T-helper 17 cell (primary cell): ENCODE measurements at places on chromosomes 7 and 10.

DNA sequence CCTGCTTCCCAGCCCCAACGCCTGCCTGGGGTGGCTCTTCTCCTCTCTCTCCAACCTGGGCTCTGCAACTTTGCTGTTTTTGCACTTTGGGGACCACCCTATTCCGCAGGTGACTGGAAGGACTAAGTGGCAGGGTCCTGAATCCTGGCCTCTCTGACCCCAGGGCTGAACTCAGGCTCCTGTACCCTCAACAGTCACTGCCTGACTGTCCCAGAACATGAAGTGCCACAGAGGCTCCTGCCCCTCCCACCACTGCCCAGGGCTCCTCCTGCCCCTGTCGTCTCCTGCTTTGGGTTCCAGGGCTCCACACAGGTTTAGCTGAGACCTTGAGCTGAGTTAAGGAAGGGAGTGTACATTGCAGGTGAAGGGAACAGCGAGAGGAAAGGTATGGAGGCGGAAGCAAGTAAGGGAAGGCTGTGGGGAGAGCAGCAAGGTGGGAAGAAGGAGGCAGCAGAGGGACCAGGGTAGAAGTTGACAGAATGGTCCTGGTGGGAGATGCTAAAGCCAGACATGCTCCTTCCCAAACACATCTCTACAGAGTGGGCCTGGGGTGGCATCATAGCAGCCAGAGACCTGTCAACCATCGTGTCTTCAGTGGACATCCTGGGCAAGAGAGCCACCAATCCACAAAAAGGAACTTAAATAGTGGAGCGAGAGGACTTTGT, 5.7 kb upstream of the GRID1 start:
- no peak for DNase-seq
- H3K36me3 ChIP-seq = peaks cover 8% of the 10 kb centered on the region
- peaks cover 2% of the 10 kb centered on the region for H3K4me1 ChIP-seq
- no peak overlapping the region for H3K4me3 ChIP-seq
- H3K27me3 ChIP-seq = peaks cover 75% of the 10 kb centered on the region

DNA sequence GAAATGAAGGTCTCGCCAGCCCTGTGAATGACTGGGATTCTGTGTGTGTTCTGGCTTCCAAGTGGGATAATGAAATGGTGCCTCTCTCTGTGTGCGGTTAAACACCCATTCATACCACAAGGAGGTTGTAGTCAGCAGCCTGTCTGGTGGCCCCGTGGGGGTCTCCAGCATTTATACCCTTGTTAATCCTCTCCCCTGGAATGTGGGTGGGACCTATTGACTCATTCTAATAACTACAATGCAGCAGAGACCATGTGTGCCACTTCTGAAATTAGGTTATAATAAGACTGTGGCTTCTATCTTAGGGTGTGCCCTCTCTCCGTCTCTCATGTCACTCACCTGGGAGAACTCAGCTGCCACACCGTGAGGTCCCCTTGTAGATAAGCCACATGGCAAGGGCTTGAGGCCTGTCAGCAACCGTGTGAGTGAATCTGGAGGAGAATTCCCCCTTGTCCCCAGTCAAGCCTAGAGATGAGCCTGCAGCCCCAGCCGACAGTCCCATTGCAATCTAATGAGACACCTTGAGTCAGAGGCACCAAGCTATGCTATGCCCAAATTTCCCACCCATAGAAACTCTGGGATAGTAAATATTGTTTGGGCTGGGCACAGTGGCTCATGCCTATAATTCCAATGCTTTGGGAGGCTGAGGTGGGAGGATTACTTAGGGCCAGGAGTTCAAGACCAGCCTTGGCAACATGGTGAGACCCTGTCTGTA, 106.8 kb downstream of the GALNT17 start:
- DNase-seq = no peak
- no peak overlapping the region for H3K27ac ChIP-seq
- no peaks in the 10 kb centered on the region for H3K4me1 ChIP-seq
- H3K36me3 ChIP-seq = no peaks in the 10 kb centered on the region
- no peak overlapping the region for H3K4me3 ChIP-seq

DNA sequence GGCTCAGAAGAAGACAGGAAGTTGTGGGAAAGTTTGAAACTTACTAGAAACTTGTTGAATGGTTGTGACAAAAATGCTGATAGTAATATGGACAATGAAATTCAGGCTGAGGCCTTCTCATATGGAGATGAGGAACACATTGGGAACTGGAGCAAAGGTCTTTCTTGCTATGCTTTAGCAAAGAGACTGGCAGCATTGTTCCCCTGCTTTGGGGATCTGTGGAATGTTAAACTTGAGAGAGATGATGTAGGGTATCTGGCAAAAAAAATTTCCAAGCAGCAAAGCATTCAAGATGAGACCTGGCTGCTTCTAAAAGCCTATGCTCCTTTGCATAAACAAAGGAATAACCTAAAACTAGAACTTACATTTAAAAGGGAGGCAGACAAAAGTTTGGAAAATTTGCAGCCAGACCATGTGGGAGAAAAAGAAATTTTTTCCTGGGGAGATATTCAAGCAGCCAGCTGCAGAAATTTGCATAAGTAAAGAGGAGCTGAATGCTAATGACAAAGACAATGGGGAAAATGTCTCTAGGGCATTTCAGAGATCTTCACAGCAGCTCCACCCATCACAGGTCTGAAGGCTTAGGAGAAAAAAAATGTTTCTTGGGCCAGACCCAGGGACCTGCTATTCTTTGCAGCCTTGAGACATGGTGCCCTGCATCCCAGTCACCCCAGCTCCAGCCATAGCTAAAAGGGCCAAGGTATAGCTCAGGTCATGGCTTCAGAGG, 16.5 kb upstream of the KCND2 start:
- no peak overlapping the region for H3K27ac ChIP-seq
- H3K27me3 ChIP-seq = no peaks in the 10 kb centered on the region
- no peaks in the 10 kb centered on the region for H3K4me1 ChIP-seq
- no peak for DNase-seq
- H3K36me3 ChIP-seq = no peaks in the 10 kb centered on the region

- H3K4me3 ChIP-seq = no peak overlapping the region
- no peaks in the 10 kb centered on the region for H3K27me3 ChIP-seq
- no peaks in the 10 kb centered on the region for H3K36me3 ChIP-seq
- DNase-seq = no peak
Observed at GRCh38 chr7:120190109-120190508, 82.9 kb upstream of the KCND2 start.

GRCh38 chr10:103681617-103682399, 173.6 kb downstream of the SH3PXD2A start:
- no peak overlapping the region for H3K4me3 ChIP-seq
- peaks cover 14% of the 10 kb centered on the region for H3K4me1 ChIP-seq
- peak overlapping the region; percentile 62 for H3K27ac ChIP-seq

GRCh38 chr10:73225518-73225917, 21.5 kb downstream of the DNAJC9 start:
- peaks cover 2% of the 10 kb centered on the region for H3K4me1 ChIP-seq
- H3K27me3 ChIP-seq = no peaks in the 10 kb centered on the region
- no peak overlapping the region for H3K4me3 ChIP-seq

DNA sequence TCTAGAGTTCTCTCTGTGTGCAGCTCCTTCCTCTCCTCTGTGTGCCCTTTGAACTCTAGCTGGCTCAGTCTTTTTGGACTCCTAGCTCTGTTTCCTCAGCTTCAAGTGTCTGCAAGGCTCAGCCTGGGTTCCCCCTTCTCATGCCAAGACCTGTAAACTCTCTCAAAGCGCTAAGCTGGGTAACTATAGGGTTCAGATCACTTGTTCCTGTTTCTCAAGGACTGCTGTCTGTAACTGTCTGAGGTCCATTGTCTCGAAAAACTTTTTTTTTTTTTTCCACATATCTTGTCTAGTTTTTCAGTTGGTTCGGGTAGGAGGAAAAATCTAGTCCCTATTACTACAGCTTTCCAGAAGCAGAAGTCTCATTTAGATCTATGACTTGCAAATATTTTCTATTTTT, 46.6 kb upstream of the PPP1R17 start:
- H3K4me1 ChIP-seq = no peaks in the 10 kb centered on the region
- no peak for DNase-seq

GRCh38 chr7:131112431-131112830, 215.2 kb upstream of the MKLN1 start:
- no peaks in the 10 kb centered on the region for H3K27me3 ChIP-seq
- peaks cover 10% of the 10 kb centered on the region for H3K36me3 ChIP-seq
- H3K4me3 ChIP-seq = no peak overlapping the region
- peak overlapping the region; percentile 91 for H3K27ac ChIP-seq
- H3K4me1 ChIP-seq = peaks cover 43% of the 10 kb centered on the region

- H3K4me3 ChIP-seq = no peak overlapping the region
- peaks cover 6% of the 10 kb centered on the region for H3K4me1 ChIP-seq
- H3K36me3 ChIP-seq = no peaks in the 10 kb centered on the region
- H3K27me3 ChIP-seq = peaks cover 52% of the 10 kb centered on the region
- H3K27ac ChIP-seq = no peak overlapping the region
Observed at GRCh38 chr10:48705401-48705938, 20.8 kb downstream of the WDFY4 start.

GRCh38 chr7:144384071-144384470, 19.4 kb downstream of the NOBOX start:
- H3K4me1 ChIP-seq = peaks cover 17% of the 10 kb centered on the region
- peaks cover 22% of the 10 kb centered on the region for H3K27me3 ChIP-seq
- H3K36me3 ChIP-seq = no peaks in the 10 kb centered on the region
- no peak overlapping the region for H3K4me3 ChIP-seq
- no peak overlapping the region for H3K27ac ChIP-seq
